ENCODE measurements at places on chromosomes 5 and 9.

GRCh38 chr5:147372191-147372590, 137.4 kb downstream of the STK32A start:
- DNase-seq = no peak

- DNase-seq = no peak
Observed at GRCh38 chr5:146528236-146528635, 12.2 kb upstream of the GPR151 start.

- peak; percentile 62 for DNase-seq
Observed at GRCh38 chr9:100505564-100506159, 32.7 kb downstream of the TMEFF1 start.

- no peak for DNase-seq
Observed at GRCh38 chr5:164470312-164470711, 964.9 kb downstream of the MAT2B start.

DNA sequence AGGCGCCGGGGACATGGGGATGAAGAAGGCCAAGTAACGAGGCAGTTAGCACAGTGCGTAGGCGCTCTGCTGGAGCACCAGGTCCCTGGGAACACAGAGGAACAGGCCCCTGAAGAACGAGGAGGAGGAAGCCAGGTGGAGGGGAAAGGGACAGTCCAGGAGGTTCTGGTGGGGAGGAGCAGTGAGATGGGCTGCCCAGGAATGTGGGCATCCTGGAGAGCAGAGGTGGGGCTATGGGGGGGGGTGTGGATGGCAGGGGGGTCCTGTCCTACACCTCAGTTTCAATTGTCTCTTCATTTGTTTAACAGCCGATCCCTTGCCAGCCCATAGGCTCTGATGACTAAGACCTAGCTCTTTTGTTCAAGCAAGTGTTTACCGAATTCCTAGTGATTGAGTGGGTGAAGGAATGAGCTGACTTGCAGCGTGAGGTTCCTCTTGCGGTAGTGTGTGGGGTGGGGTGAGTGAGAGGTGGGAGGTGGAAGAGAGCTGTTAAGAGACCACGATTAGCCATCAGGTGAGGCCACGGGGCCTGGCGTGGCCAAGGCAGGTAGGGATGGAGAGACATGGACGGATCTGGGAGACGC, 8.4 kb upstream of the PHYHD1 start:
- peak; percentile 55 for DNase-seq

GRCh38 chr9:108978205-108978604, 35.1 kb downstream of the CTNNAL1 start:
- no peak for DNase-seq

DNA sequence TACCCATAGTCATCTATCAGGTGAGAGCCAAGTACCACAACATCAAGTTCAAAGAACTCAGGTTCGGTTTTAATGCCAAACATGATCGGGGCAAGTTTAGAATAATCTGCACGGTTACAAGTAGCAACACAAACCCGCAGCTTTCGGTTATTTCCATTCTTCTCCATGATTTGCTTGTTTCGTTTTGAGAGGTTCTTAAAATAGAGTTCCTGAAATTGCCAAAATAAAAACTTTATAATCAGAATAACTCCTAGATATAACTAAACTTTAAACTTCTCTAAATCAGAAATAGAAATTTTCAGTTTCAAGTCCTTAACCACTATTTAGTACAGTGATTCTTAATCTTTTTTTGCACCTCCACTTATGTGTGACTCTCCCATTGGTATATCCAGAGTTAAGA, 9.1 kb downstream of the GNE start:
- no peak for DNase-seq

- DNase-seq = peak; percentile 32
Observed at GRCh38 chr9:694403-695154, 146.9 kb upstream of the DMRT1 start.

GRCh38 chr9:72089451-72090130, 29.2 kb upstream of the C9orf57 start:
- DNase-seq = no peak

- DNase-seq = peak; percentile 53
Observed at GRCh38 chr9:113599646-113600022, 136.1 kb downstream of the RGS3 start.

DNA sequence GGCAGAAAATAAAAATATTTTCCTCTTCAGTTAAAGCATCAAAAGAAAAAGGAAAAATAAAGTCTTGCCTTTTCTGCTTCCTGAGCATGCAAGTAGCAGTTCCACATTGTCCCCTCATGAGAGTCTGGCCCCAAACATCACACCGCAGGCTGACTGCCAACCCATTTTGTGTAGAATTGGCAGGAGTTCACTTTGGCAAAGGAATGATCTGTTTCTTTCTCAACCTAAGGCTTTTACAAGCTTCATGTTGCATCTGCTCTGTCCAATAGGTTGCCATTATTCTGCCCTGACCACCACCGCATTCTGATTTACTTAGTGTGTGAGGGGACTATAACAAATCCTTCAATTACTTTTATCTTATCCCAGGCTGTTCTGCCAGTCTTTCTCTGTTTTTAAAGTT, 249.5 kb downstream of the ISL1 start:
- peak; percentile 49 for DNase-seq

- no peak for DNase-seq
Observed at GRCh38 chr5:55535199-55535905, 588 bp upstream of the PLPP1 start.

DNA sequence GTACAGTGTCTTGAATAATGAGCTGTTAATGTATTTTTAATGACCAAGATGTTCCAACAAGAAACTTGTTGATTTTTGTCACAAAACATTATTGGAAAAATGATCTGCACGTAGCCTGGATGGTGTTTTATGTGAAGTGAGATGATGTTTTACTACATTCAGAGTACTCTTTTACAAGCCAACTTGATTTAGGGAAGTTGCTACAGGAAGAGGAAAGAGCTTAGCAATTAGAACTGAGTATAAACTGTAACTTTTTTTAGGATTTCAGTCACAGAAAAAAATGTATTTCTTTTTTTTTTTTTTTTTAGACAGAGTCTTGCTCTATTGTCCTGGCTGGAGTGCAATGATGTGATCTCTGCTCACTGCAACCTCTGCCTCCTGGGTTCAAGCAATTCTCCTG, 113.6 kb upstream of the ADRA1B start:
- no peak for DNase-seq

- no peak for DNase-seq
Observed at GRCh38 chr5:164345173-164345849, 839.9 kb downstream of the MAT2B start.

- DNase-seq = no peak
Observed at GRCh38 chr5:76367623-76368371, 35.3 kb upstream of the IQGAP2 start.

All from hepatocyte (in vitro differentiated cells).